Esophagus squamous epithelium (tissue), 5 donors: ENCODE measurements at places on chromosomes 4 and X.

DNA sequence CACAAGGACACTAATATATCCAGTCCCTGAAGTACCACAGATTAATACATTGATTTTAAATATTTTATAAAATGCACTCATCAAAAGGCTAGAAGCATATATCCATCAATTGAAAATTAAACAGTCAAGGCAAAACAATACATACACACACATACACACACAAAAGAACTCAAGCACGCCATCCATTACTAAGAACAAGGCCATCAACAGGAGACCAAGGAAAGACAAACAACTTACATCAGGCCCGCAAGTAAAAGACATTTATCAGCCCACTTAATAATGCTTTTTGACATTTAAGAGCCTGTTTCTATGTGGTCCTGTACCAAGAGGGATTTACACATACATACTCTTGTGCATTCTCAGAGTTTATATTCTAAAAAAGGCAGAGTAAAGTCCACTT lies 50.0 kb upstream of the ZNF827 start:
- DNase-seq, result no peak

DNA sequence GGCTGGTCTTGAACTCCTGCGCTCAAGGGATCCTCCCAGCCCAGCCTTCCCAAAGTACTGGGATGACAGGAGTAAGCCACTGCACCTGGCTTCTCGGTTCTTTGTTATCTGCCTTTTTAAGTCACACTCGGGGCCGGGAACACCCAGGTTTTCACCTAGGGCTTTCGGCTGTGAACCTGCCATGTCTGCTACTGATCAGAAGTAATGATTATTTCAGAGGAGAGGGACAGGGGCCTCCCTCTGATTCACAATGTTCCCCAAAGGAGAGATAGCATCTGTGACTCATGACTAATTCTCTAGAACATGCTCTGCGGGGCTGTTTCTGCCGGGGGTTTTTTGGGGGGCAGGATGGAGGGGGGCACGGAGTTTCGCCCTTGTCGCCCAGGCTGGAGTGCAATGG lies 26.9 kb downstream of the CRLF2 start:
- DNase-seq, result no peak

DNA sequence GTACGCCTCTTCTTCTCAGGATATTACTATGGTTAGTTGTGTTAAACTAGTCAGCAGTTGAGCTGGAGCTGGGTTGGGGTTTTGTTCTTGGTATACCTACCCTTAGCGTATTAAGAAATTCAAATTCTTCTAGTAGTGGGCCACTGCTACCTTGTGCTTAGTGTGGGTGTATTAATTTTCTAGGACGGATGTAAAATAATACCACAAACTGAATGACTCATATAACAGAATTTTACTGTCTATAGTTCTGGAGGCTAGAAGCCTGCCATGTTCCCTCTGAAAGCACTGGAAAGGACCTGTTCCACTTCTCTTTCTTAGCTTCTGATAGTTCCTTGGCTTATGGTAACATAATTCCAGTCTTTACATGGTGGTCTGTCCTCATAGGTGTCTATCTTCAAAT lies 1274.7 kb downstream of the ADGRL3 start:
- DNase-seq, result no peak

DNA sequence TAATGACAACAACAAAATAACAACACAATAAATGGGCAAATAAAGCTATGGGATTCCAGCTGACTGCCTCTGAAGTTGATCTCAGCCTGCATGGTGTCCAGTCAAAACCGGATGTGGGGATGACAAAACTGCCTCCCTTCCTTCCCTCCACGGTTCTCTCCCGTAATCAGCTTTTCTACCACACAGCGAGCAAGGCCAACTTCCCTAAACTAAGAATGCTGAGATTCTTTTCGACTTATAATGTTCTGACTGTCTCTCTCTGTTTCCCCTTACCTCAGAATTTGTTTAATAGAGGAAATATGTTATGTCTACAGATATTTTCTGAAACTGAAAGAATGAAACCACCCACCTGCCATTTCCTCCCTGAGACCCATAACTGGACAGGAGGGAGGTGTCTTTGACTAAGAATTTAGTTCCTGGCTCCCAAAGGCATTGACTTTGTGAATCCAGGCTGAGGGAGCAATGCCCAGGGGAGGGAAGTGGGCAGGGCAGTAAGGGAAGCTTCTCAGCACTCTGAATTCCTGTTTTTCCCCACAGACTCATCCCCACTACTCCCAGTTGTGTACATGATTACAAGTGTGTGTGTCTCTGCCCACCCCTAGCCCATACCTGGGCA lies 1.0 kb upstream of the TLR1 start:
- no peak for DNase-seq
